ENCODE measurements at places on chromosomes 7 and 10.

DNA sequence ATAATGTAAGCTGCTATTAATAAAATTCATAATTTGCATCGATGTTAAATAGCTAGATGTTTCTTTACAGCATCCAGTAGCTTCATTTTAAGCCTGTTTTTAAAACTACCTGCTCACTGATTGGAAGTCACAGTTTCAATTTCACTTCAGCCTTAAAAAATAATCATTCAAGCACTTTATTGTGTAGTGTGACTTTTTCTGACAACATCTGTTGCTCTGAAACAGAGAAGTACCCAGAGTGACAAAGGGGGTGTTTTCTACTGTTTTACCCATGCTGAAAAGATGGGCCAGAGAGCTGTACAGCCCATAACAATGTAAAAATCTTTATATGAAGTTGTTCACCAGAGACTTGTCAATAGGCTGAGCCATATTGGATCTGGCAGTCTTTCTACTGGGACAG, 437.2 kb downstream of the MDFIC start:
- no peak for DNase-seq

GRCh38 chr7:153405704-153406485, 646.3 kb upstream of the DPP6 start:
- DNase-seq: no peak

- DNase-seq: no peak
Measured at GRCh38 chr10:44416021-44416771, 31.3 kb upstream of the CXCL12 start.

- no peak for DNase-seq
Measured at GRCh38 chr7:114086537-114086913, 167.7 kb upstream of the PPP1R3A start.

DNA sequence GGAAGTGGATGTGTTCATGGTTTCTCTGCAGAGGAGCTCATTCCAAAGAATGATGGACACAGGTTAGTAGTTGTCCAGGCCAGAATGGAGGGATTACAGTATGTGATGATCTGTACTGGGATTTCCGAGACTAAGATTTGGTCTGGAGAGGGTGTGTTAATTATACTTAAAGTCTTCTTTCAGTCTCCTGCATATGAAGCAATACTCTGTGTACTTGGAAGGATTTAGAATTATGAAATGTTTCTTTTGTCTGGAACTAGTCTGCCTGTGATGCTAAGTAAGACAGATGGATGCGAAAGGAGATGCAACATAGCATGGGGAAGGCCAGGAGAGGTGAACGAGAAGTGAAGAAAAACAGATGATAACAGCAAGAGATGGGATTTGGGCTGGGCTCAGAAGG, 305.1 kb upstream of the LYZL1 start:
- no peak for DNase-seq
